ENCODE measurements at places on chromosomes 7 and 10. TPM values are rescaled to one million over a fixed set of nuclear protein-coding genes. Genes with fewer than 3 reads are reported as not detected.

The LMBR1 gene
- total RNA-seq: 79.2 TPM

The AMZ1 gene
- total RNA-seq: 1.9 TPM

The FAM25C gene
- not detected for total RNA-seq

The TLX1 gene
- total RNA-seq: 71.2 TPM

The TET1 gene
- total RNA-seq: 1.6 TPM

The HABP2 gene
- total RNA-seq: not detected

All from spleen (tissue), 13 donors.